ENCODE measurements at places on chromosomes 1 and 21.

DNA sequence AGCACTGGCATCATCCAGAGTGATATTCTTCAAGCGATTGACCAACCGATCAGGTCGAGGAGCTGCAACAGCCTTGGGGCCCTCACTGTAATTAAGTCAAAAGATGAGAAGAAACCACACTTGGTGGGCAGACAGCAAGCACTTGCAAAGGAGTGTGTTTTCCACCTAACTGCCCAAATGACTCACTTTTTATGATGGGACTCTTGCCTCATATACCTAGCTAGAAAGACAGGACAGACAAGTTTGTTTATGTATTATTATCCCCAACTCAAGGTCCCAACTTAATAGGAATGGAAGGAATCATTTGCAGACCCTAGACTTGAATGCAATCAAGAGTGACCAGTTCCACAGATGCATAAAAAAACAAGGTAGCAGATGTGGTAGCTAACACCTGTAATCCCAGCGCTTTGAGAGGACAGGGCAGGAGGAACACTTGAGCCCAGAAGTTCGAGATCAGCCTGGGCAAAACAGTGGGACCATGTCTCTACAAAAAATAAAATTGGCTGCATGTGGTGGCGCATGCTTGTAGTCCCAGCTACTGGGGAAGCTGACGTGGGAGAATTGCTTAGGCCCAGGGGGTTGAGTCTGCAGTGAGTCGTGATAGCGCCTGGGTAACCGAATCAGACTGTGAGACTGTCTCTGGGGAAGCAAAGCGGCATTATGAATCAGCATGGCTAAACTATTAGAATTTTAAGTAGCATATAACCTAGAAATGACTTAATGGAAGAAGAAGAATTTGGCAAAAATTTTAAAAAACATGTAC lies 2.3 kb upstream of the NRAS start:
- DNase-seq: no peak

DNA sequence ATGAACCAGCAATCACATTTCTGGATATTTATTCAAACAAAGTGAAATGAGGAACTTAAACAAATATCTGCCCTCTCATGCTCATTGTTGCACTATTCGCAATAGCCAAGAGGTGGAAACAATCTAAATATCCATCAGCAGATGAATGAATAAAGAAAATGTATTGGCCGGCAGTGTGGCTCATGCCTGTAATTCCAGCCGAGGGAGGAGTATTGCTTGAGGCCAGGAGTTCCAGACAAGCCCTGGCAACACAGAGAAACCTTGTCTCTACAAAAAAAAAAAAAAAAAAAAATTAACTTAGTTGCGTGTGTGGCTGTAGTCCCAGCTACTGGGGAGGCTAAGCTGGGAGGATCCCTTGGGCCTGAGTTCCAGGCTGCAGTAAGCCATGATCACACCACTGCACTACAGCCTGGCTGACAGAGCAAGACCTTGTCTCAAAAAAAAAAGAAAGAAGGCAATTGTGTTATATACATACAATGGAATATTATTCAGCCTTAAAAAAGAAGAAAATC lies 191.4 kb downstream of the AKT3 start:
- DNase-seq: no peak

DNA sequence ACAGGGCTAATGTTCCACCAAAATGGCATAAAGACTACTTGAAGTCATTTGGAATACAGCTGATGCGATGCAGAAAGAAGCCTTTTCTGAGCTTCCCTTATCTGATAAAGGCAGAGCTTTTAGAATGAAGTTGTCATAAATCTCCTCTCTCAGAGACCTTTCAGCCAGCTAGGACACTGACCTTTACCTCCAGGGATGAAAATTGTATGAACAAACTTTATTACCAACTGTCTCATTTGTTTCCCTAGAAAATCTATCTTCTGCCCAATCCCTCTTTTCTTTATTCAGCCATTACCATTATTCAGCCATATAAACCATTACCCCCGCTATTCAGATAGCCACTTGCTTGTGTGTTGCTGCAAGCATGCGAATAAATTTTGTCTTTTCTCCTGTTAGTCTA lies 29.7 kb upstream of the RNF2 start:
- no peak for DNase-seq

- DNase-seq: no peak
Measured at GRCh38 chr1:66352792-66353191, 181.2 kb upstream of the SGIP1 start.

GRCh38 chr21:43355925-43356289 lies 71.0 kb downstream of the SIK1 start:
- no peak for DNase-seq

- DNase-seq: no peak
Measured at GRCh38 chr1:167135281-167135840, 41.5 kb downstream of the STYXL2 start.

DNA sequence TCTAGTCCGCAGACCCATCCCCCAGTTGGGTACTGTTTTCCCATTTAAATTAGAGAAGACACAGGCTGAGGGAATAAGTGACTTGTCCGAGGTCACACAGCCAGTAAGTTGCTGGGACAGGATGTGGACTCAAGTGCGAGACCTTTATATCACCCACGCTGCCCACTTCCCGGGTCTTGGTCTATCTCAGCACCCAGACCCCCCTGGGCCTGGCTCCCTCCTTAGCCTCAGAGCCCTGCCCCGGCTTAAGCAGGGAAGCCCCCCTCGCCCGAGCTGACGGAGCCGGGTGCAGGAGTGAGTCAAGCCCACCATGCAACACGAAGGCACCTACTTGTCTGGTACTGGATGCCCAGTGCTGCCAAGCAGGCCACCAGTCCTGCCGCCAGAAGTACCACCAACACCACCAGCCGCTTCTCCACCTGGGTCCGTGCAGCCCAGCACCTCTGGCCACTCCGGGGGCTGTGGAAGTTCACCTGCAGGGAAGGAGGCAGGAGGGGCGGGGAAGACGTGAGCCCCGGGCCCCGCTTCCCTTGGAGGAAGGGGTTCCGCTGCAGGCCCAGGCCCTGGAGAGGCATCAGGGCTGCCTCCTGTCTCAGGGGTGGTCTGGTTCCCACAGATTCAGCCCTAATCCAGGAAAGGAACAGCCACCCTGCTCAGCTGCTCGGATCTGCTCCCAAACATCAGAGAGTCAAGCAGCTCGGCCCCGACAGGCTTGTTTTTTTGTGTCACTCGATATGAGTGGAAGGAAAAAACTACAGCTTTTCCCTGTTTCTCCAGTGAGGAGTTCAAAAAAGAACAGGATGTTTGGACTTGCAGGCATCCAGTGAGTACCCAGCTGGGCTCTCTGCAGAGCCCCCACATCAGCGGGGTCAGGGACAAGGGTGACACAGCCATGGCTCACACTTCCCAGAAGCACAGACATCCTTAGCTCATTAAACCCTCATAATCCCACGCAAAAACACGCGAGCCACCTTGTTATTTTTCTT lies 11.1 kb downstream of the ECE1 start:
- no peak for DNase-seq

DNA sequence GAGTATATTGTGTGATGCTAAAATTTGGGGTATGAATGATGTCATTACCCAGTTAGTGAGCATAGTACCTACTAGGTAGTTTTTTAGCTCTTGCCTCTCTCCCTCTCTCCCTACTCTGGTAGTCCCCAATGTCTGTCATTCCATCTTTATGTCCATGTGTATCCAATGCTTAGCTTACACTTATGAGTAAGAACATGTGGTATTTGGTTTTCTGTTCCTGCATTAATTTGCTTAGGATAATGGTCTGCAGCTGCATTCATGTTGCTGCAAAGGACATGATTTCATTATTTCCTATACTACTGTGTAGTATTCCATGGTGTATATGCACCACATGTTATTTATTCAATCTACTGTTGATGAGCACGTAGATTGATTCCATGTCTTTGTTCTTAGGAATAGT lies 54.4 kb upstream of the NEGR1 start:
- no peak for DNase-seq

DNA sequence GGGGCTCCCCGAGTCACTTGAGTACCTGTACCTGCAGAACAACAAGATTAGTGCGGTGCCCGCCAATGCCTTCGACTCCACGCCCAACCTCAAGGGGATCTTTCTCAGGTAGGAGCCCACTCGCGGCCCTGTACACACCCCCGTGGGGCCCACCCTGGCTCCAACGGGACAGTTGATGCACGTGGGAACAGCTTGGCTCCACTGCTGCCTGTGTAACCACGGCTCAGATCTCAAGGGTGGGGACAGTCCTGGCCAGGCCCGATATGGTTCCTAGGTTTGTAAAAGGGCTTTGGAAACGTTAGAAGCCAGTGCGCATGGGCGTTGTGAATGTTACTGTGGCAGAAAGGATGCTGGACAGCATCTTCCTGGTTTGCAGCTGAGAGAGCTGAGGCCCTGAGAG lies 18.8 kb downstream of the PODN start:
- DNase-seq: no peak

DNA sequence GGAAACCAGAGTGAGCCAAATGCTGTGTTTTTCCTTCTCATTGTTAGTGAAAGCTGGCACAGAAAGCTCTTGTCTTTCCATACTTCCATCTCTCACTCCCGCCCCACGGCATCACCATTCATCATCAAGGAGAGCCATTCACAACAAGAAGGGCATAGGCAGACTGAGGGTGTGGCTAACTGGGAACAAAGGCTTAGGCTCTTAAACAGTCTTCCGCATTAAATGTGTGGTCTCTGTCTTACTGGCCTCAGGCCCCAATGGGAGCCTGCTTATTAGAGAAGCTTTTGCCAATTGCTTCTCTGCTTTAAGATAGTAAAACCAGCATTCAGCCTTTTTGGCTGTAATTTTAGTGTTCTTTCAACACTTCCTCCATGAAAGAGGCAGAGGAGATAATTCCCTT lies 51.4 kb downstream of the TNFSF18 start:
- DNase-seq: no peak

GRCh38 chr1:44616284-44616990 lies 57.8 kb downstream of the TMEM53 start:
- no peak for DNase-seq

GRCh38 chr21:26385721-26386120 lies 187.4 kb downstream of the CYYR1 start:
- DNase-seq: no peak

GRCh38 chr21:45853703-45854342 lies 127.7 kb upstream of the COL6A1 start:
- no peak for DNase-seq
